ENCODE measurements at places on chromosomes 5 and 9.
A peak's percentile ranks its signal among the peaks of the same experiment; 100 is the strongest.

GRCh38 chr5:37721447-37721871, 118.4 kb downstream of the GDNF start:
- peak; percentile 82 for DNase-seq

- no peak for DNase-seq
Measured at GRCh38 chr5:9790276-9790675, 160.1 kb upstream of the TAS2R1 start.

GRCh38 chr9:131473891-131474290, 28.8 kb upstream of the POMT1 start:
- DNase-seq: no peak

- no peak for DNase-seq
Measured at GRCh38 chr5:77181596-77182304, 28.7 kb upstream of the PDE8B start.

DNA sequence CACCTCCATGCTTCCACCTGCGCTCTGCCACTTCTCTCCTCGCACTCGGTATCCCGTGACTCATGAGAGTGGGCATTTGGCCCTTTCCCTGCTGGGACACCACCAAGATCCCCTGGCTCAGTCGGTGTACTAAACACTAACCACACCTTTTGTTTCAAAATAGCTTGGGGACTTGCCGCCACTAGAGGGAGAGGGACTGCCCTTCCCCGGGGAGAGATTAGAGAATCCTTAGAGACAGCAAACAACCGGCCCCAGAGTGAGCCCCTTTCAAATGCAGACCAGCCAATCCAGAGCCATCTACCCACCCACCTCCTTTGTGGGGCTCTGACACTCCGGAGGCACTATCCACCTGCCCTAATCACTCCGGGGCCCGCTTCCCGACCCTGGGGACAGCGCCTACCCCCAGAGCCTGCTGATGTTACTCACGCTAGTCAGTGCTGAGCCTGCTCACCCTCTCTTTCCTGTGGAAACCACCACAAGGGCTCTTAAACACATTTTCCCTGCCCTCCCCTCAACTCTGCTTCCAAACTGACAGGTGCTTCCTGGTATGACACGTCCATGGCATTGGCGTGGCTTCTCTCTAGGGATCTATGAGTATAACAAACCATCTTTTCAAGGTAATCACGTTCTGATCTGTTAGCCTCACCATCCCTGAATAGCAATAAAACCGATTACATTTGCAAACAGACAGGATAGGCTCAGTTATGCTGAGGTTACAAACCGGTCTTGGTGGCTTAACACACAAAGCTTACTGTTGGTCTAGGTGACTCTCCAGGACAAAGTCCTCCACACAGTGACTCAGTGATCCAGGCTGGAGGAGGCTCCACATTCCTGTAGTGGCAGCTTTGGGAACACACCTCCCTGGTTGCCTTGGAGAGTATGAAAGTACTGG, 180.1 kb upstream of the MVB12B start:
- DNase-seq: no peak

DNA sequence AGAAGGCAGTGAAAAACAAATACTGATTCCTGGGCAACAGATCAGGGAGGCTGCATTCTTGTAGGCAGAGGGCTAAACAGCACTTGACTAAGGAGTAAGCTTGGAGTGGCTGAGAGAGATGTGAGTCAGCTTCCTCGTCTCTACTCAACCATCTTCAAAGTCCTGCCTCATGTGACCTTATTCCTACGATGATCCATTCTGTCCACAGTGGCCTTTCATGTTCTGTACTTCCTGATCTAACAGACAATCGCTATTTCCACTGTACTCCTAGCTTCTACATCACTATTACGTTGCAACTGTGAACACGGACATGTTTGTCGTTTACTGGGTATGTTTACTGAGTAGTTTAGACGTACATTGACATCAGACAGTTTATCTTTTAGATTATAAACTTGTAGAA, 365.4 kb downstream of the ARL15 start:
- DNase-seq: peak; percentile 31

DNA sequence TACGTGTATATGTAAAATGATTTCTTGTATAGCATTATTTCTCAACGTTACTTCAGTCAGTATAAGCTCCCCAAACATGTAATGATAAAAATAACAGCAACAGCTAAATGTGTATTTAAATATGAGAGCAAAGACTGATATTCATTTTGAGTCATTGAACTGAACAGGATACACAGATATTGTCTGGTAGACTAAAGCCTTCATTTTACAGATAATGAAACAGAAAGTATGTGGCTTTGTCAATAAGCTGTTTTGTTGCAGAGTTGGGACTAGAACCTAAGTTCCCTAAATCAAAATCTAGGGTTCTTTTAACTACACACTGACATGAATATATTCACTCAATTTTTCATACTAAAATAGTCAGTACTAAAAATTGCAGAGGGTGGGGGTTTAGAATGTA, 80.4 kb upstream of the MARCHF11 start:
- no peak for DNase-seq

GRCh38 chr9:135415586-135415985, 64.0 kb upstream of the PPP1R26 start:
- DNase-seq: no peak

GRCh38 chr5:93510626-93511380, 70.2 kb downstream of the NR2F1-AS1 start:
- peak; percentile 29 for DNase-seq

DNA sequence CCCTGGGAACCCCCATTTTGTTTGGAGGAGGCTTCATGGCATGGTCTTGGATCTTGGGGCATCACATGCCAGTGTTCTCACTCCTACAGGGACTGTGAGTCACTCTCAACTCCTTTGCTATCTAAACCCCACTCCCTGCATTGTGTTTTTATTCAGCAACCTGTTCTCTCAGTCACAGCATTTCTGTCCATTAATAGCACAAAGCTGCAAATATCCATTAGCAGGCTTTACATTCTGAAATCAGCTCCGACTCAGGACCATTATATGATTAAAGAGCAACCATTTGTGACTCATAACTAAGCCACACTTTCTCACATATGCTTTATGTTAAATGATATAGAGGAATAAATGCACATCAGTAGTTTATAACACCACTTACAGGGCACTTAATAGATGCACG, 462.1 kb upstream of the BRINP1 start:
- DNase-seq: no peak

DNA sequence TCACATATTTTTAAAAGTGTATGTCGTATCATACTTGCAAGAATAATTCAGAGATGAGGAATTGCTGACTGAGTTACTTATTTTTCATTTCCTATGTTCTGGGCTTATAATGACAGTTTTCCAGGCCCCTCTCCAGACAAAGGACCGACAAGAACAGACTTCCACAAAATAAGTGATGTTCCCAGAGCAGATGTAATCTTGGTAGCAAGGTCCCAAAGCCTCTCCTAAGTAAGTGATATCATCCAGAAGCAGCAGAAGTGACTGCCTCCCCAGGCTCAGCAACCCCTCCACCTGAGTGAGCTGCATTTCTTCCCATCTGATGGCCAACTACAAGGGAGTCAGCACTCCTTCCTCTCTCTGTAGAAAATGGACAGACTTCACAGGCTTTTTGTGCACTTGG, 57.1 kb downstream of the SEMA6A start:
- DNase-seq: no peak

GRCh38 chr5:1997640-1998347, 115.1 kb upstream of the IRX4 start:
- no peak for DNase-seq

DNA sequence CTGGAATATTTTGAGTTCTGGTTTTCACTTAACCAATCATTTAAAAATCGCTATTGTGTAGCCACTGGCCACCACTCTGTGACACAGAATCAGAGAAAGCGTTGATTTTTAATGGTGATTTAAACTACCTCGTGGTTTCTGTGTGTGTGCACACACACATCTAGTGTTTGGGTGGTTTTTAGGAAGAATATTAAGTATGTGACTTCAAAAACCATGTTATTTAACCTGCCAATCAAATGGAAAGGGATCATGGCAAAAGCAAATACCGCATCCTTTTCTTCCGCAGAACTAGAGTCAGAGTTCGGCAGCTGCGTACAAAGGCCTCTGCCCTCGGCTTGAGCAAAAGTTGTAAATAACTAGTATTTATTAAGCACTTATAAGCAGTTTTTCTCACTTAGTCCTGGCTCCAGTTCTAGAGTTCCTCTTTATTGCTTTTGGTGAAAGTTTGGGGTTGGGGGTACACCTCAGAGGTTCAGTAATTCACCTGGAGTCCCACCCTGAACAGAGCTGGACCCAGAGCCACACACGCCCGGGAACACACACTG, 40.6 kb downstream of the HABP4 start:
- DNase-seq: no peak

DNA sequence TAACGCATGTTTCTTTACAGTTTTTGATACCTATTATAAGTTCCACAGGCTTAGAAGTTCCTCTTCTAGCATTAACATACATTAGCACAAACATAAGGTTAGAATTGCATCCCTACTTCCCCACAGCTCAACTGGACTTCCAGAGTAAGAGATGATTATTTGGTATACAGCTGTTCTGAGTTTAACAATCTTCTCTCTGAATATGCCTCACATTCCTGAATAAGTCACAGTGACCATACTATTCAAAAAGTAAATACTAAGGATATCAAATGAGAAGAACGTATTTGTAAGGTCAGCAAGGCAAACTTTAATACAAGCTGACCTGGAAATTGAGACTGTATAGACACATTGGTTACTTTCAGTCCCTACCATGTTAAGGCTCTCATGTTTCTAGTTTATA, 21.3 kb downstream of the NR6A1 start:
- no peak for DNase-seq

DNA sequence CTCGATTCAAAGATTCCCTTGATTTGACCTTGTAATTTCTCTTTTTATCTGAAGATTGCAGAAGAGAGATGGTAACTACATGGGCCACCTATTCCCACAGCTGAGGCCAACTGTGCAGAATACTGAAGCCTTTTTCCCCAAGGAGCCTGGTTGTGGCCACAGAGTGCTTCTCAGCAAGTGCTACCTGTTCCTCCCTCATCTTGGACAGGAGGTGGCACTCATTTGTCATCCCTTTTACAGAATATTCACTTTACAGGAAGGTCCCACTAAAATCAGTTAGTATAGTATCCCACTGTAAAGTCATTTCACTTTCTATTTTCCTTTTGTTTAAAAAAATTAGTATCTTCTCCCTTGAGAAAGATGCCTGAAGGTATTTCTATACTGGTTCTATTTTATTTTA, 346.4 kb downstream of the ARL15 start:
- DNase-seq: no peak

- DNase-seq: no peak
Measured at GRCh38 chr5:172565455-172565854, 75.6 kb upstream of the NEURL1B start.

DNA sequence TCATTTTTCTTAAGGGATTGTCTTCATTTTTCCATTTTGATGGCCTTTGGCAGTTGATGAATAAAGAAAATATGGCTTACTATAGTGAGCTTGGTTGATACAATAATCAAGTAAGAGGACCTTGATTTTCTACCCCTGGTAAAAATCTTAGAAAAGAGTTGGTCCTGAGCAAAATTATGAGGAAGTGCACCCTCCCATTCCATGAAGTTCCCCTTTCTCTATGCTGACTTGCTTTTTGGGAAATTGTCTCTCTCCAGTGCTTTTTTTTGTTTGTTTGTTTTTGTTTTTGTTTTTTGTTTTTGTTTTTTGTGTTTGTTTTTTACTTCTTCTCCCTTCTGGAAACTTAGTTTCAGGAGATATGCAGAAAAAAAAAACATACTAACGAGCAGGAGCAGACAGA, 449.2 kb upstream of the ACTBL2 start:
- no peak for DNase-seq

- peak; percentile 27 for DNase-seq
Measured at GRCh38 chr5:151569132-151570046, 21.7 kb downstream of the FAT2 start.

GRCh38 chr5:10468256-10468655, 26.6 kb downstream of the ROPN1L start:
- DNase-seq: no peak

GRCh38 chr9:8221462-8221861, 421.9 kb upstream of the DMAC1 start:
- DNase-seq: no peak

GRCh38 chr9:113807173-113808061, 68.7 kb upstream of the ZNF618 start:
- peak; percentile 77 for DNase-seq

DNA sequence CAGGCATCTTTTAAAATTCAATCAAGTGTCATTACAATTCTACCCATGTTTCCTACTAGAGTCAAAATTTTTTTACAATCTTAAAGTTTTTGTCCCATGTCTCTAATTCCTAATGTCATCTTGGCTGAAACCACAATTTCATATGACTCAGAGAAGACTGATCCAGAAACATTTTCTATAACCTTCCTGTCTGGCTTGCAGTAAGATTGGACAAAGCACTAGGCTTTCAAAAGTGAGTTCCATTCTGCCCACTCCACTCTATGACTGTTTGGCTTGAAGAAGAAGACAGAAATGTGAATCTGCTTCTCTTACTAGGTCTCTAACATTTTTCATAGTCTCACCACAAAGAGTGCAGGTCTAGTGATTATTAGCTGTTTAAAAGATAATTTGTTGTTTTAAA, 88.8 kb downstream of the NR3C1 start:
- DNase-seq: peak; percentile 75

GRCh38 chr9:33250458-33250995, 10.6 kb downstream of the SPINK4 start:
- peak; percentile 49 for DNase-seq

- peak; percentile 90 for DNase-seq
Measured at GRCh38 chr9:70120834-70121510, 77.3 kb downstream of the MAMDC2 start.

GRCh38 chr5:148910216-148910615, 83.8 kb downstream of the ADRB2 start:
- no peak for DNase-seq

DNA sequence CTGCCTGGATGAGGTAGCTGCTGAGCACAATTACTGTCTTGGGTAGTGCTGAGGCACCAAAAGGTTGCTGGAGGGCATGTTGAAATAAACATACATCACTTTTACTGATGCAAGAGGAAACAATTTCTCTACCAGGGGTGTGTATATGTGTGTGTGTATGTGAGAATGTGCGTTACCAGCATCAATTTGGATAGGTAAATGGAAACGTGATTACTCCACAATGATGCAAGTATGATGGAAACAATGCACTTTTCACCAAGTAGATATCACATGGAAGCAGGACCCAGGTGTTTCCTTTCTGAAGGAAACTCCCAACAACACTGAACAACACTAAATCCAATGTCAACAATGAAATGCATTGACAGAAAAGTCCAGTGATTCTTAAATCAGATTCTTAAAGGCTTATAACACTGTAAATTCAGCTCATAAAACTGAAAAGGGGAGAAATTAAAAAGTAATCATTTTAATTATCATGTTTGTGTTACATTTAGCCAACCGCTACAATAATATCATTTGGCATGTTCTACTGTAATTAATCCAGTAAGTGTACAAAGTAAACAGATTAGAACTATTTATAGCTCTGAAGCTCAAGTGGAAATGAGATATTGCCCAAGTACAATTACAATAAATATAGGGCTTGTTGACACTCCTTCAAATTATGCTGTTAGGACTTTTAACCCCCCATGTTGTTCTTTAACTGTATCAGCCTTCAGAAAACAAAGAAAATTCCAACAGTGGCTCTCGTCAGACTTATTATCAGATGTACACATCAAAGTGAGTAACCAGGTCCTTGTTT, 25.3 kb downstream of the YIPF5 start:
- peak; percentile 67 for DNase-seq

- DNase-seq: no peak
Measured at GRCh38 chr9:37540634-37541033, 35.5 kb downstream of the FBXO10 start.

All from fibroblast of pulmonary artery (primary cell).